ENCODE measurements at places on chromosomes 1 and 21.
A peak's percentile ranks its signal among the peaks of the same experiment; 100 is the strongest.

- no peak for DNase-seq
Measured at GRCh38 chr1:38973659-38974437, 17.2 kb upstream of the AKIRIN1 start.

- peak; percentile 61 for DNase-seq
Measured at GRCh38 chr1:10755970-10756521, 40.4 kb downstream of the CASZ1 start.

- DNase-seq: no peak
Measured at GRCh38 chr1:201274616-201275252, 8.6 kb upstream of the PKP1 start.

DNA sequence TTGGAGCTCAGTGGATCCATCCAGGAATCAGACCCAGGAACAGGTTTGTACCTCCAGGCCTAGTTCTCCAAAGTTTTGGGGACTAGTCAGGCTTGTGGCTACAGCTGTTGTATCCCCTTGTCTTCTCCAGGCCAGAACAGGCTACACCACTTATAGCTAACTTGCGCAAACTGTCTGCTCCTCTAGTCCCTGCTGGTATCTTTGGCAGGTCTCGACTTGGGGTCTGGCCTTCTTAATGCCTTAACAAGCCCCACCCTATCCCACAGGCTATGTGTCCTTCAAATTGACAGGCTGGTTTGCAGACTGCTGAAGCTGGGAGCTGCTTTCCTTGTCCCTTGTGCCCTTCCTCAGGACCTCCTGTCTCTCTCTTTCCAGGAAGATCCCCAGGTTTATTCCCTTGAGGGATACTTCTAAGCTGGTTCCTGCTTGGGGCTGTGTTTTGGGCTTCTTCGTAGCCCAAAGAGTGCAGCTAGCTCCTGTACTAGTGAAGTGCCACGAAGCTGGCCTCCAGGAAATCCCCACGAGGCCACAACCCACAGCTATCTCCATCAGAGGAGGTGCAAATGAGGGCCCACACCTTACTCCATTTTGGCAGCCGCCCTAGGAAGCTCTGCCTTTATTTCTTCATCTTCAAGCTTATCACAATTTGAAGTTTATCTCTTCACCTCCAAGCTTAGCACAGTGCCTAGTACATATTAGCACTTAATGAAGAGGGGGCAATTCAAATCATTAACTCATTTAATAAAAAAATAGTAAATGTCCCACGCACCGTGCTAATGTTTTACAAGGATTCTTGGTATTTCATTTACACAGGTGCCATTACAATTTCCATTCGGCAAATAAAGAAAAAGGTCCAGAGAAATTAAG, 683 bp upstream of the DMAP1 start:
- no peak for DNase-seq

- DNase-seq: no peak
Measured at GRCh38 chr1:113210248-113210647, 137.2 kb downstream of the LRIG2 start.

DNA sequence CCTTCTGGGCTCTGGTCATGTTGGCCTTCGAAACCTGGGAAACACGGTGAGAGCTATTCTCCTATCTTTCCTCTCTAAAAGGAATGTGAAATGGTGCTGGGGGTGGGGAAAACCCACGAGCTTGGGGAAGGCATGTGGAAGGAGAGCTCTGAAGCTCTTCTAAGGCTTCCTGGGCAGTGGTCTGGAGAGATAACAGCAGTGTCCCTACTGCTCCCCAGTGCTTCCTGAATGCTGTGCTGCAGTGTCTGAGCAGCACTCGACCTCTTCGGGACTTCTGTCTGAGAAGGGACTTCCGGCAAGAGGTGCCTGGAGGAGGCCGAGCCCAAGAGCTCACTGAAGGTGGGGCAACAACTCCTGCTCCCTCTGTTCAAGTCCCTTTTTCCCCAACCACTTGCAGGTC, 2.8 kb downstream of the USP21 start:
- DNase-seq: no peak

DNA sequence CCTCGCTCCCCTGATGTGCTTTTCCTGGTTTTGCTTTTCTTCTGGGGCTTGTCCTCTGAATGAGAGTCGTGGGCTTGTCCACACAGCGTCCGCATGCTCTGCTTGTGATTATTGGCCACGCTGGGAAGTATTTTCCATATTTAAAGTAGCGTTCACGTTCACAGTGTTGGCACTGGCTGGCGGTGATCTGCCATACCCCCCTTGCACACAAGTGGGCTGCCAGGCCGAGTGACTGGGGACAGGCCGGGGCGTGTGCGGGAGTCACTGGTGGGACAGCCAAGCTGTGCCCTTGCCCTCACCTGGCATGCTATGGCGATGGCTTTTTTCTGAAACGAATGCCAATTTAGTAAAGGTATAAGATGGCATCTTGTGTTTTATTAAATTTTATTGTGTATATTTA, 32.8 kb downstream of the SLC37A1 start:
- no peak for DNase-seq

GRCh38 chr1:221045842-221046831, 166.9 kb downstream of the HLX start:
- DNase-seq: no peak

GRCh38 chr1:89762386-89762778, 58.5 kb upstream of the LRRC8D start:
- DNase-seq: peak; percentile 44

DNA sequence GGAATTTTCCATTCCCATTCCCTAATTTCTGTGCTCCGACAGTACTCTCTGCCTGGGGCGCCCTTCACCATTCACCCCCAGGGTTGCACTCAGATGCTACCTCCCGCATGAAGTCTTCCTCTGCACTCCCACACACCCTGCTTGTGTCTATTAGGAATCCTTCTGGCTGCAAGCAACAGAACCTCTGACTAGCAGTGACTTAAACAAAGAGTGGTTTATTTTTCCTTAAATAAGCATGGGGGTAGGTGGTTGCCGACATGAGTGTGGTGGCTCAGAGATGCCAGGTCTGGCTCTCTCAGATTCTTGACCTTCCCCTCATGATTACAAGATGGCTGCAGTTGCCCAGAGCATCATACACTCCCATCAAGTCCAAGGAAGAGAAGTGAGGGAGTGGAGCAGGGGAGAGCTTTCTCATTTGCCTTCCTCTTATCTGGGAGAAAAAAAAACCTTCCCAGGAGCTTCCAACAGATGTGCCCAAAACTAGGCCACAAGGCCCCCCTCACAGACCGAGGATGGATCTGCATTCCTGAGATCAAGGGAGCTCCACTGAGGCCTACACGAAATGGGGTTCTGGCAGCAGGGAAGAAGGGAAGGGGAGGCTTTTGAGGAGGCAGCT, 49.6 kb upstream of the LBR start:
- no peak for DNase-seq

DNA sequence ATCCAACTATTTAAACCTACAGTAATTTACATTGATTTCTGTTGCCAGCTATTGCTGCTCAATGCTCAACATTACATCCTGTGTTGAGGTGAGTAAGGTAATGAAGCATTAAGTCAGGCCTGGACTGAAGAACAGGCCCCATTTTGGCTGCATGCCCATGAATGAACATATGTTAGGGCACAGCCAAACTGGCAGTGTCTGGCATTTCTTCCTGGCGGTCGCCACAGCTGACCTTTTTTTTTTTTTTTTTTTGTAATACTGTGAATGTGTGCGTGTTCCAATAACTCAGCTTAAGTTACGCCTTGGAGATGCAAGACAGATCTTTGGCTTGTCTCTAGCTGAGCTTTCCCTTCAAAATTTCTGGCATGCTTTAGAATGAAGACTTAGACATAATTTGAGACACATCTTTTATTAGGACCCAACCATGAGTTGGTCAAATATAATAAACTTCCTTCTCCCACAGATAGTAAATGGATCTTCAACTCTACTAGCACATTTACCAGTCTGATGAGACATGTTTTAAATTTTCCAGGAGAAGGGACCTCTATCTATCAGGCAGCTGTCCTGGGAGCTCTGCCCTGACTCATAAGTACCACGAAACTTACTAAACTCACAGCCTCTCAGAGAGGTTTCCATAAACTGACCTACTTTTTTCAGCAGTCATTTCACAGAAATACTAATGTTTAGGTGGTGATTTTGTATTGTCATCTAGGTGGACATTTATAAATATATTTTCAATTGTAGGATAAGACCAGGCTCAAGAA, 341.1 kb upstream of the RUNX1 start:
- peak; percentile 79 for DNase-seq

GRCh38 chr1:217734973-217735372, 103.8 kb downstream of the SPATA17 start:
- no peak for DNase-seq
